IMR-90 (cell line): ENCODE measurements at places on chromosomes 2 and 18. TPM values are rescaled to one million over a fixed set of nuclear protein-coding genes. Genes with fewer than 3 reads are reported as not detected.

- no peak for DNase-seq
Observed at GRCh38 chr2:176130147-176130956, 847 bp downstream of the HOXD8 start.

TMEM17 gene
- total RNA-seq, result 1.3 and 2.2 TPM in 2 replicates

DNA sequence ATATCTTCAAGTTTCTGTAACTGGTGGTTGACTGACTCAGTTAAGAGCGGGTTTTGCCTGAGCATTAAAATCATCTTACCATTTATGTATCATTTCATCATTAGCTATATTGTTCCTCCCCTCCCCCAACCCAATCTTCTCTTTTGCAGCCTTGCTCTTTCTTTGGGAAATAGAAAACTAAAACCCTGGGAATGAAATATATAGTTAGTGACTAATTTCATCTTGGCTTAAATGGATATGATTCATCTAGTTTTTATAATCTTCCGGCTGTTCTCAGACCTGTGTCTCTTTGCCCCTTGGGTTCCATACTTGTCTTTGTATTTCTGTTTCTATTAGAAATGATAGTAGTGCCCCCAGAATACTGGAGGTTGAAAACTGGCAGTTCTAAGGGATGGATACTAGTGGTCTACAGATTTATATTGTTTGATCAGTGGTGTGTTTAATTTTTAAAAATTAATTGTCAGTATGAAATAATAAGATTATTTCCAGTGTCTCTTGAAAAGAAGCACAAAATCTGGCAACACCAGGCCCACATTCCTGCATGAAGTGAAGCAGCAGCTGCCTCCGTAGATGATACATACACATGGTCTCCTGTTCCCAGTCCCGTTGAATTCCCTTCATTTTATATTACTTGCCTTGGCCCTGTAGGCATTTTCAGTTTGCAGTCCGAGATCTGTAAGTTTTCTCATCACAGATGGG is 44.5 kb downstream of the PHLPP1 start:
- DNase-seq, result peak; percentile 76

DNA sequence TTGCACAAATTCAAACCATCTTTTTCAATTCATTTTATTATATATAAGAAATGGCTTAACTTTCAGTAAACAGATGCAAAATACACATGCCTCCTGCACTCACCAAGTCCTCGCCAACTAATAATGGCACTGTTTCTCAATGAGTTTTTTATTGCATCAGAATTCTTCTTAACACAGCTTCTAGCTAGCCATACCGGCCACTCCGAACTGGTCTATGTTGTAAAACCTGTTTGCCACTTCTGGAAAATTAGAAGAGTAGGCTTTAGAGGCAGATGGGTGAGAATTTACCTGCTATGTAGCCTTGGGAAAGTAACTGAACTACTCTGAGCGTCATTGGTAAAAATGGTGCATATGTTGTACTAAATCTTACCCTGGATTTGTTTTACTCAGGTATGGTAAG is 100.6 kb upstream of the LHCGR start:
- no peak for DNase-seq

CREB1 gene
- total RNA-seq, result 71.9 and 94.5 TPM in 2 replicates

TMEM237 gene
- 46.9 and 58.8 TPM in 2 replicates for total RNA-seq

DNA sequence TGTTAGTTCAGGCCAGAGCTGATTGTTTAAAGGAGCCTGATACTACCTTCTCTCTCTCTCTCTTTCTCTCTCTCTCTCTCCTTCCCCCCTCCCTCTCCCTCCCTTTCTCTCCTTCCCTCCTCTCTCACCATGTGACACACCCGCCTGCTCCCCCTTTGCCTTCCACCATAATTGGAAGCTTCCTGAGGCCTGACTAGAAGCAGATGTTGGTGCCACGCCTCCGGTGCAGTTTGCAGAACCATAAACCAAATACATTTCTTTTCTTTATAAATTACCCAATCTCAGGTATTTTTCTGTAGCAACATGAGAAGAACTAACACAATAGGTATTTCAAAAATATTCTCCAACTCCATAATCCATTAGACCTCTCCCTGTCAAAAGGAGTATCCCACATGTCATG is 62.4 kb downstream of the ANKRD62 start:
- DNase-seq, result no peak

DNA sequence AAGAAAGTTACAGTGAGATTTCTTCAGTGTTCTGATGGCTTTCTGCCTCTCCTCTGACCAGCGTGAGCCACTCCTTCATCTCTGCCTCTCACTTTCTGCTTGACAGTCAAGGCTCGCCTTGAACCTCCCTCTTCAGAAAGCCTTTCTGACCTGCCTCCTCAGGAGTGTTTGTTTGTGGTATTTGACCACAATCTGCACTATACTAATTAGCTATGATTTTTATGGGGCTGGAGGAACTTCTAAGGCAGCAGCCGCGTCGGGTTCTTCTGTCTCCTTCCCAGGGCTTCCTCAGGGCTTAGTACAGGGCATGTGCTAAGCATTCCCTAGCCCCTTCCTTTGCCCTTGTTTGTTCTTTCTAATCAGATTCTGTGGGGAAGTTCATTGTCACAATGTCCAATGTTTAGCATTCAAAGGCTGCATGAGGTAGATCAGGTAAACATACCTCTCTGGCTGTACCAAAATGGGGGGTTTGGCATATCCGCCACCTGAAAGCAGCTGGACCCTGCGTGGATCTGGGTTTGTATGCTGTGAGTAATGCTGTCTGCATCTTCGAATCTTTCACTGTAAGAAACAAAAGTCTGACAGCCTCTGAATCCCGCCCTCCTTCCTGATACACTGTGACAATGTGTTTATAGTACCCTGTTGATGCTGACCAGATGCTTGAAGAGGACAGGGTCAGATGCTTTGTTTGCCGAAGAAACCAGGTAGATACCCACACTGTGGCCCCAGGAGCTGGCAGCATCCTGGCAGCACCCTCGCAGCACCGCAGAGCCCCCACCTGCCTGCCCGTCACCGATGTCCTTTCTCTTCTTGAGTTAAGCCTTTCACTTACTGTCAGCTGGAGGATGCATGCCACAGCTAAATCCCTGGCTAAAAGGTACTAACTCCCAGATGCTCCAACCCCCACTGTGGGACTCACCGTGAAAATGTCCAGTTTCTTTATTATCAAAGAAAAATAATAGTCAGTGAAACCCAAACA is 260.8 kb upstream of the HDAC4 start:
- no peak for DNase-seq

GRCh38 chr2:151649400-151649799 is 84.9 kb downstream of the NEB start:
- DNase-seq, result no peak

TFCP2L1 gene
- total RNA-seq, result not detected in 2 replicates

GRCh38 chr2:84873350-84873749 is 7.5 kb downstream of the TRABD2A start:
- no peak for DNase-seq

CHRND gene
- total RNA-seq, result not detected in 2 replicates

DNA sequence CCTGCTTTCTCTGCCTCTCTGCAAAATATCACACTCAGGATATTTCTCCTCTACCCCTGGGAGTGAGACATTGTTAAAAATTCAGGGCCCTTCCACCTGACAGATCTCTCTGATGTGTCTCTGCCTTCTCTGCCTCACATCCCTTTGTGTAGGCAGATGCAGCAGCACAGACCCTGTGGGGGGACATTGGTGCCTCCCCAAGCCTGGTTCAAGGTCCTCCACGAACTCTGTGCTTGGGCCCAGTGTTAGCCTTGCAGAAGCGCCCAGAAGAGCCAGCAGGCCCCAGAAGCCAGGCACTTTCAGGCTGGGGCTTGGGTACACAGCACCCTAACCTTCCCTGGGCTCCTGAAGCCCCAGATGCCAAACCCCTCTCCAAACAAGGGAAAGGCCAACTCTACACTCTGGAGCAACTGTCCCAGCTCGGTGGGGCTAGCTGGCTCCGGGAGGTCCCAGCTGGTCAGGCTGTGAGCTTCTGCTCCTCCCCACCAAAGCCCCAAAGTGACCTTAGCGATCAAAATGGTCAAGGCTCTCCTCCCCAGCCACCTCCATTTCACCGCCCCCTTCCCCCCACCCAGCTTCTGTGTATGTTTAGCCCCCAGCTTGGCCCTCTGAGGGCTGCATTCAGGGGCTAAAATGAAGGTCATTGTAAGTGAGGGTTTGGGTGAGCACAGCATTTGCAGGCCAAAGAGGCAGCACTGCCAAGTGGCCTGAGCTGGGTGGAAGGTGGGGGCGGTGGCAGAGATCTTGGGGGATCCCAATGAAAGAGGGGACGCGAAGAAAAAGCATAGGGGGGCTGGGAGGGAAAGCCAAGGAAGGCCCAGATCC is 2.6 kb downstream of the HOXD9 start:
- DNase-seq, result no peak

GRCh38 chr2:136118819-136119716 is 1.1 kb upstream of the CXCR4 start:
- DNase-seq, result no peak

CAPN14 gene
- total RNA-seq, result under 0.01 TPM in 2 replicates

DNA sequence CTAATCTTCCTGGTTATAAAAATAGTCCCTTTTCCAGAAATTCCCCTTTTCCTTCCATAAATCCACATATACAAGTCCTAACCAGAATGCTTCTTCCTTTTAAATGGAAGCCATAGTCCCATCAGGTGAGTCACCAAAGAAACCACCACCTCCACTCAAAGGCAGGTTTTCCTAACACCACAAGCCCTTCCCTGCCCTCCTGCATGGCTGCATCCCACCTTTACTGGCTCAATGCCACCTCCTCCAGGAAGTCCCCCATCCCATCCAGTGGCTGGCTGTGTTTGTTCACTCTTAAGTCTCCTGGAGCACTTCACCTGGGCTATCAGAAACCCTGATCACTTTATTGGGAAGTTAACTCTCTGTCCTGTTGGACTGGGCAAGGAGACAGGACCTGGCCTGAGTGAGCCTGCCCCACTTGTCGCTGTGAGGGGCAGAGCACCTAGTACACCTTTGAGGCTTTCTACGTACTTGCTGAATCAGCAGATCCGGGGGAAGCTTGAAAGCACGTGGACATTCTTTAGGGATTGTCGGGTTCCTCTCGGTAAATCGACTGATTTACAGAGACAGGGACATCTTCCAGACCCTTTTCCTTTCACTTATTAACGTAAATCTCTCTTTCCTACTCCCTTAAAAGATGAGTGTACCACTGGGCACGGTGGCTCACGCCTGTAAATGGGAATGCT is 71.0 kb downstream of the NGEF start:
- DNase-seq, result no peak

DNA sequence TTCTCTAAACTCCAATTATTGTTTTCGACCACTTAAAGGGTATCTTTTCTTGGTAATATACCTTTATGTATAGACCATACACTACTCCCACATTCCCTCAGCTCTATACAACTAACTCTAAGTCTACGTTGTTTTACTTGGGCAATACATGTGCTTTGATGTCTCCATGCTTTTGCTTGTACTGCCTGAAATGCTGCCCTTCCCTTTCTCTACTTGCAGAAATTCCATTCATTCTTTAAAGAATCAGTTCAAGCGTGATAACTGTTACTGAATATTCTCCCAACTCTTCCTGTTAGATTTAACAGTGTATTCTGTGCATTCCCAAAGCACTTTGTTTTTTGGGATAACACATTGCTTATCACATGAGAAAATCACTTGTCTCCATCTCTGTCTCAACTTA is 157.0 kb upstream of the AQP4 start:
- DNase-seq, result no peak

DNA sequence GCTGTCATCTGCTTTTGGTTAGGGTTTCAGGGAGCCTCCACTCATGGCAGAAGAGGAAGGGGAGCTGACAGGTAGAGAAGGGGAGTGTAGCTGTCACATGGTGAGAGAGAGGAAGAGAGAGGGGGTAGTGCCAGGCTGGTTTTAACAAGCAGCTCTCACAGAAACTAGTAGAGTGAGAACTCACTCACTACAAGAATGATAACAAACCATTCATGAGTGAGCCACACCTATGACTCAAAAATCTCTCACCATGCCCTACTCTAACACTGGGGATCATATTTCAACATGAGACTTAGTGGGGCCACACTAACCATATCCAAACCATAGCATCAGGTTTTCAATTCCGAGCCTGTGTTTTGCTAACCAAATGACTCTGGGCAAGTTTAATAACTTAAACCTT is 274.9 kb upstream of the VWC2L start:
- DNase-seq, result peak; percentile 39

GRCh38 chr2:219416235-219416602 is 2.0 kb upstream of the DES start:
- no peak for DNase-seq

ATP8B1 gene
- total RNA-seq, result 136 and 170 TPM in 2 replicates

PLB1 gene
- 0.90 and 1.4 TPM in 2 replicates for total RNA-seq

GALNT3 gene
- 2.0 and 4.4 TPM in 2 replicates for total RNA-seq

DNA sequence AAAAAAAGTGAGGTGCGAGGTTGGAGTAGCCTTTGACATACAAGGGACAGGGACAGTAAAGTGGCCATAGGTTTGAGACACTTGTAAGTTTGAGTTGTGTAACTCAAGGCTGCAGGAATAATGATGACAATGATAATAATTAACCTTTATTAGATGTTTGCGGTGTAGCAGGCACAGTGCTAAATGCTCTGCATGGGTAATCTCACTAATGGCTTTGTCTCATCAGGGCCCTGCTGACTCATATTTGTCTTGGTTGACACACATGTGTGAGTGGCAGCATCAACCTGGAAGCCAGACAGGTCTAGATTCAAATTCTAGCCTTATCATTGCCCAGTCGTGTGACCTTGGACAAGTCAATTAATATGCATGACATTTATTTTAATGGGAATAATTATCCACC is 126.2 kb downstream of the FSHR start:
- no peak for DNase-seq

PDE11A gene
- 0.56 and 0.72 TPM in 2 replicates for total RNA-seq

DNA sequence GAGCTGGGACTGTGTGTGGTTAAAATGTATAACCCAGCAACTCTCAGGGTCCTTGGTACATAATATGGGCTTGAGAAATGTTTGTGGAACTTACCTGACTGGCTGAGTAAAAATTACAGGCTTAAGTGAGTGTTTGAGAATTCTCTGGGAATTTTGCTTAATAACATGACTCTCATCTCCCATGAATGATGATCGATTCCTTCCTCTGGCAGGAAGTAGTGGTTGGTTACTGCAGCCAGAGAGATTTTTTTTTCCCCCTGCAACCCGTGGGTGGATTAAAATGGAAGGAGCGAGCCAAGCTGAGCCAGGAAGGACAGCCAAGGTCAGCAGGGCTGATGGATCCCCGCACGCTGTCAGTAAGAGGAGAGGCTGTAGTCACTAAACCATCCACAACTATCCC is 40.6 kb upstream of the RFX8 start:
- peak; percentile 73 for DNase-seq

- DNase-seq, result no peak
Observed at GRCh38 chr2:127052057-127052770, 54.7 kb downstream of the BIN1 start.

GRCh38 chr18:13539050-13539449 is 187.3 kb downstream of the FAM210A start:
- no peak for DNase-seq

SERPINB3 gene
- not detected in 2 replicates for total RNA-seq

GRCh38 chr2:143955401-143956065 is 564.4 kb downstream of the ZEB2 start:
- peak; percentile 78 for DNase-seq

GRCh38 chr2:126463892-126464674 is 191.9 kb upstream of the GYPC start:
- no peak for DNase-seq

- DNase-seq, result no peak
Observed at GRCh38 chr2:41169744-41170143, 717.9 kb upstream of the SLC8A1 start.
